ENCODE measurements at places on chromosomes 6 and 20.
A peak's percentile ranks its signal among the peaks of the same experiment; 100 is the strongest.

- no peak for DNase-seq
Measured at GRCh38 chr6:150683320-150683719, 83.6 kb downstream of the PLEKHG1 start.

- no peak for DNase-seq
Measured at GRCh38 chr20:19384940-19385339, 172.5 kb downstream of the SLC24A3 start.

DNA sequence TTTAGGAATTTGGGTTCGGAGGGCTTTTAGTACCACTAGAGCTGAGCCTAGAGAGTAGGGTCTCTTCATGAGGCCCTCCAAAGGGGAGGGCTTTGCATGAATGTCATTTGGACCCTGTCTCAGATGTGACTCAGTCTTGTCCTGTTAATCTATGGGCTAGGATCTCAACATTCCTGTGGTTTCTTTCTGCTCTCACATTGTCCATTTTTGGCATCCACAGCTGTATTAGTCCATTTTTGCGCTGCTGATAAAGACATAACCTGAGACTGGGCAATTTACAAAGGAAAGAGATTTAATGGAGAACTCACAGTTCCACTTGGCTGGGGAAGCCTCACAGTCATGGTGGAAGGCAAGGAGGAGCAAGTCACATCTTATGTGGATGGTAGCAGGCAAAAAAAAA, 61.0 kb downstream of the CRYBG1 start:
- peak; percentile 21 for DNase-seq

GRCh38 chr20:49344975-49345374, 67.1 kb upstream of the ZNFX1 start:
- DNase-seq, result peak; percentile 90

GRCh38 chr20:55684578-55684977, 320.7 kb downstream of the CBLN4 start:
- no peak for DNase-seq

- peak; percentile 16 for DNase-seq
Measured at GRCh38 chr6:143744551-143745165, 66.9 kb downstream of the PHACTR2 start.

GRCh38 chr6:150315626-150316025, 53.2 kb upstream of the IYD start:
- no peak for DNase-seq

DNA sequence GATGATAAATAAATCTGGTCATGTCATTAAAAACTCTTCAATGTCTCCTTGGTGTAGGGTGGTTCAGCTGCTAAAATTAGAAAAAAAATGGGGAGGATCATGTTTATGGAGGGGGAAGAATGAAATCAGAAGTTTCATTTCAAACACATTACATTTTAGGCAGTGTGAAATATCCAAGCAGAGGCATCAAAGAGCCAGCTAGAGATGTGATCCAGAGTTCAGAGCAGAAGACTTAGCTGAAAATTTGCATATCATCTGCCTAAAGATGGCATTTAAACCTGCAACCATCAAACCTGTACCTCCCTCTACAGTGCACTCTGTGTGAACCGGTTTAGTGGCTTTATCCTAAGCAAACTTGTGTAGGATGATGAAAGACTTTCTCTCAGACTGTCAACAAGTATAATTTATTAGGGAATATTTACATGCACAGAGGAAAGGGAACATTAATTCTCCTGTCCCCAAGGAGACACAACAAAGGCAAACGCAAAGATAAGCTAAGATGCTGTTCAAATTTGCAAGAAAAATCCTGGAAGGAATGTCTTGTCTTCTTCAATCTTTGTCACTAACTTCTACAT, 84.8 kb upstream of the PLEKHG1 start:
- DNase-seq, result no peak

DNA sequence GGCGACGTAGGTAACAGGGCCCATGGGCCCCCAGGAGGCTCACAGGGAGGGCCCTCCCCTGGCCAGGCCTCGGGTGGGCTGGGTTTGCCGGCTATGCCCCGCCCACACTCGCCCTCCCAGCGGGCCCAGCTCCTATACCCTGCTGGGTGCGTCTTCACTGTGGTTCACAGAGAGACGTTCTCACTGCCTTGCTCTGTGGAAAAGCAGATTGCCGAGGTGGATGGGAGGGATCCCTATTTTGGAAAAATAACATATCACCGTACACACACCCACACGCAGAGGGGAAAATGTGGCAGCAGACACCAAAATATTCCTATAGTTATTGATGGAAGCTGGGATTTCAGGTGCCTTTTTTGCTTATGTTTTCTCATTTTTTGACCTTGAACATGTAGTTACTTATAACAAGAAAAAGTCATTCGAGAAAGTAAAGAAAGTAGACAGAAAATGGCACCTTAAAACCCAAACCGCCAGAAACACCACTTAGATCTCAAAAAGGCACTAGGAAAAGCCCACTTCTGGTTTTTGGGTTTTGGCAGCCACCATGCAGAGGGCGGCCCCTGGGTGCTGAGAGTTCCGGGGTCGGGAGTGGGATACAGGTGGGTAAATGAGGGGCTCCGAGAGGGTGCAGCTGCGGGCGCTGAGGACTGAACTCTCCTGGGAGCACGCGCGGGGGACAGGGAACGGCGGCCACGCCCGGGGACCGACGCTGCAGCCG, 49.4 kb downstream of the TMEM242 start:
- DNase-seq, result no peak

- no peak for DNase-seq
Measured at GRCh38 chr20:41607791-41608190, 10.4 kb downstream of the CHD6 start.

DNA sequence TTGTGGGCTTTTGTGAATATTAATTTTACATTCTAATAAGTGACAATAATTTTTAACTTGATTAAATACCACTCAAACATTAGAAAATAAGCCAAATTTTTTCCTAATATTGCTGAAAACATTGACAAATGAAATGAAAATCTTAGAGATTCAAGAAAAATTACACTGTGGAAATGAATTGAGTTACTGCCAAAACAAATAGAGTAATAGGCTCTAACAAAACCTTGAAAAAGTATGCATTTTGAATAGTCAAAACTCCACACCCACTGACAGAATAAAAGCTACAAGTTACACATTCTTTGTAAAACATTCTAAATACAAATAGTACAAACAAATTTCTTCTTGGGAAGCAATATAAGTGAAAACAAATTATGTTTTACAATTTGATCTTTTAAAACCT, 5.9 kb downstream of the TBX18 start:
- DNase-seq, result no peak

GRCh38 chr20:63212792-63213191, 3.1 kb downstream of the YTHDF1 start:
- DNase-seq, result no peak

- DNase-seq, result peak; percentile 30
Measured at GRCh38 chr6:143742070-143742954, 64.5 kb downstream of the PHACTR2 start.

DNA sequence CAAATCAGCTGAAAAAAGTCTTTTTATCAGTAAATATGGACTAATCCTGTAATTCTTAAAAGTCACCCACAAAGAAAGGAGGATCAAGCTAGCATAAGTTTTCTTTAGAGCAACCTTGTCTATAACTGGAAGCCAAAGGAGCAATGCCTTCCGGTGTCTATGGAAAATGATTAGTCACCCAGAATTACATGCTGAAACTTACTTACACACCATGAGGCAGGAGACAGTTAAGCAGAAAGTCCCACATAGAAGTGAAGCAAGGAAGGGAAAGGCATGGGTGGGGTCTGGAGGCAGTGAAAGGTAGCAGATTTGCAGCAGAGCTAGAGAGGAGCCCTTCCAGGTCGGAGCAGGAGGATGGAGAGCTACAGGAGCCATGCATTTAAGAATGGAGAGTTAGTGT, 153.7 kb upstream of the RIPOR2 start:
- no peak for DNase-seq

DNA sequence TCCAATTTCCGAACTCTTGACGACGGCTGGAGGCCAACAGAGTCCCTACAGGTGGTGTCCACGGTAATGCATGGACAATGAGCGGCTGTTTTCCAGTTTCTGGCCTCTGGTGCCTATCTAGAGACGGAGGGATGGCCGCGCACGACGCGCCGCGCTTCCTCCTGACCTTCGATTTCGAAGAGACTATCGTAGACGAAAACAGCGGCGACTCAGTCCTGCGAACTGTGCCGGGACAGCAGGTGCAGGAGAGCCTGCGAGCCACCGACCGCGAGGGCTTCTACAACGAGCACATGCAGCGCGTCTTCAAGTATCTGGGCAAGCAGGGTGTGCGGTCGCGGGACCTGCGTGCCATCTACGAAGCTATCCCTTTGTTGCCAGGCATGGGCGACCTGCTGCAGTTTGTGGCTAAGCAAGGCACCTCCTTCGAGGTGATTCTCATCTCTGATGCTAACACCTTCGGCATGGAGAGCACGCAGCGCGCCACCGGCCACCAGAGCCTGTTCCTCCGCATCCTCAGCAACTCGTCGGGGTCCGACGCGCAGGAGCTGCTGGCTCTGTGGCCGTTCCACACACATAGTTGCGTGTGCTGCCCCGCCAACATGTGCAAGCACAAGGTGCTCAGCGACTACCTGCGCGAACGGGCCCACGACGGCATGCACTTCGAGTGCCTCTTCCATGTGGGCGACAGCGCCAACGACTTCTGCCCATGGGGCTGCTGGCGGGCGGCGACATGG, 169.4 kb downstream of the CDK19 start:
- no peak for DNase-seq

GRCh38 chr20:57055345-57055744, 211.1 kb downstream of the BMP7 start:
- no peak for DNase-seq

- DNase-seq, result no peak
Measured at GRCh38 chr6:170205126-170205525, 85.8 kb downstream of the DLL1 start.

GRCh38 chr20:1199212-1199873, 3.9 kb upstream of the C20orf202 start:
- DNase-seq, result no peak

GRCh38 chr20:3238616-3239025, 369 bp downstream of the SLC4A11 start:
- DNase-seq, result no peak

GRCh38 chr6:92762443-92763273, 656.7 kb downstream of the EPHA7 start:
- DNase-seq, result no peak

DNA sequence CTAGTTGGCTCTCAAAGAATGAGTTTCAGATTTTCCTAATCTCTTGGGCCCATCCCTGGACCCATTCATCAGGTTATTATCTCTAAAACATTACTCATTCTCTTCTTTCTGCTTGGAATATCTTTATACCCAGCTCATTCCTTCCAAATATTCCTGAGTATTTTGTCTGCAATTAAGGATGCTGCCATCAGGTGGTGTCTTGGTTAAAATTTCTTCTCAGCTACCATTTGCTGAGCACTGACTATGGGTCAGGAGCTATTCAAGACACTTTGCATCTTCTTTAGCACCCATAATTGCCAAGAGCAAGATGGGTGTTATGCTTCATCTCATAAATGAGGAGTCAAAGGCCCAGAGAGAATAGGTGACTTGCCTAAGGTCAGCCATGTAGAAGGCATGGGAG, 8.4 kb downstream of the SUN5 start:
- no peak for DNase-seq

DNA sequence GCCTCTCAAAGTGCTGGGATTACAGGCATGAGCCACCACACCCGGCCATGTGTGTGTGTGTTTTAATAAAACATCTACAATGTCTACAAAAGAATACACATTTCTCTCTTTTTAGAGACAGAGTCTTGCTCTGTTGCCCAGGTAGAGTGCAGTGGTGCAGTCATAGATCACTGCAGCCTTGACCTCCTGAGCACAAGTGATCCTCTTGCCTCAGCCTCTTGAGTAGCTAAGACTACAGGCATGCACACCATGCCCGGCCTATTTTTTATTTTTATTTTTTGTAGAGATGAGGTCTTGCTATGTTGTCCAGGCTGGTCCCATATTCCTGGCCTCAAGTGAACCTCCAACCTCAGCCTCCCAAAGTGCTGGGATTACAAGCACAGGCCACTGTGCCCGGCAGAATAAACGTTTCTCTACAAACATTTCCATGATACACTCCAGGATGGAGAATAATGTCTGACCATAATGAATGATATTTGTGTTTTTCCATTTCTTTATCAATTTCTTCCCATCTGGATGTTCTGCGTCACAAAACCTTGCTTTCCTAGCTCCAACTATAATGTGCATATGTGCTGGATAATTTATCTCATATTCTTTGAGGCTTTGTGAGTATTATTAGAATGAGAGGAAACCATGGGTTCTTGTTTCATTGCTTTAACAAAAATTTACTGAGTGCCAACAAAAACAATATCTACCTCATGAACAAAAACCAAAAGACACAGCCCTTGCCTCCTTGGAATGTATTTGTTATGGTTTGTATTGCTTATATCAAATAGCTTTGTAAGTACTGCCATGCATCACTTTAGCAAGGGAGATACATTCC, 28.6 kb upstream of the CCN2 start:
- peak; percentile 84 for DNase-seq

- DNase-seq, result no peak
Measured at GRCh38 chr20:34401741-34402455, 38.8 kb downstream of the ITCH start.

- no peak for DNase-seq
Measured at GRCh38 chr20:1050440-1050839, 48.3 kb upstream of the RSPO4 start.

DNA sequence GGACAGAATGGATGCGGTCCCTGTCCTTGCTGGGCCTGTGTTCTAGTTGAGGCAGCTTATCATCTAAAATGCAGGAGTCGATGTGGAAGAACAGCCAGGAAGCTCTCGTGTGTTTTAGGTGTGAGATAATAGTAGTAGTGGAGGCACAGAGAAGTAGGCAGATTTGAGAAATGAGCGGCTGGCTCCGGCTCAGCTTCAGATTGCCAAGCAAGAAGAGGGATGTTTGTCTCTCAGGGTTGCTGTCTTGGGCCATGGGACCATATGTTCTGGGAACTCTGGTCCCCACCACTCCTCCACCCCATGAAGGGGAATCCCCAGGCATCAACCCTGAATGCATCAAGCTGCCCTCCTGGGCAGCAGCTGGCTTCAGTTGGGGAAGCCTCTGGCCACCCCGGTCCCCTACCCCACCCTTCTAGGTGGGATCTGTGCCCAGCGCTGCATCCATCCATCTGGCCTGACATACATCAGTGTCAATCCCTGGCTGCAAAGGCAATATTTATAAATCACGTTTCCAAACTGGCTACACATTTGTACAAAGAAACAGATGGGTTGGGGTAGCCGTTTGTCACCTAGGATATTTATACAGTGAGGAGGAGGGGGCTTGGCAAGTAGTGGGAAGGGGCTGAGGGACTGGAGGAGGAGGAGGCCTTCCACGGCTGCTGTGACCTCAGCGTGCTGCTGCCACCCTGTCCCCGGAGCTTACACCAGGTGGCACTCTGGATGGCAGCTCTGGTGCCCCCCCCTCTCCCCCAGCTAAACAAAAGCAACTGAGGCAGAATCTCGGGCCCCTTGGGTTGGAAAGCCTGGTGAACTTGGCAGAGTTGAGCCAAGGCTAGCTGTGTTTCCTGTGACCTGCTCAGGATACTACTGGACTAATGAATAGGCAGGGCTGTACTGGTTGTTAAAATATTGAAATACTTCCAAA, 64.4 kb downstream of the CD40 start:
- DNase-seq, result no peak

All from kidney tubule cell (primary cell).